ENCODE measurements at places on chromosomes 3 and 15. TPM values are rescaled to one million over a fixed set of nuclear protein-coding genes. Genes with fewer than 3 reads are reported as not detected.
A peak's percentile ranks its signal among the peaks of the same experiment; 100 is the strongest.

DNA sequence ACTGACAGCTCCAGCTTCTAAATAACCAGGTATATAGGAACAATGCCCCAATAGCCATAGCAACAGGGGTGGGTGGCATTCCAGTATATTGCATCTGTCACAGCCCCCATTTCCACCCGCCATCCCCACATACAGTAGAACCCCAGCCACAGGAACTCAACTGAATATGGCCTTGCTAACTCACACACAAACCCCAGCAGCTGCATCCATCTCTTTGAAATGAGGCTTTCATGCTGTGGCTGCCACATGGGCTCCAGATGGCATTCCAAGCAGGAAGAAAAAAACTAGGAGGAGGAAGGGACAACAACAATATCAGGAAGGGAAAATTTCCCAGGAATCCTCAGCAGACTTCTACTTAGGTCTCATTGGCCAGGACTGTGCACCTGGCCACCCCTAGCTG is 54.6 kb downstream of the CCR3 start:
- no peaks in the 10 kb centered on the region for H3K36me3 ChIP-seq
- H3K27ac ChIP-seq = no peak overlapping the region
- peaks cover 22% of the 10 kb centered on the region for H3K4me1 ChIP-seq
- DNase-seq = no peak
- H3K27me3 ChIP-seq = no peaks in the 10 kb centered on the region

DNA sequence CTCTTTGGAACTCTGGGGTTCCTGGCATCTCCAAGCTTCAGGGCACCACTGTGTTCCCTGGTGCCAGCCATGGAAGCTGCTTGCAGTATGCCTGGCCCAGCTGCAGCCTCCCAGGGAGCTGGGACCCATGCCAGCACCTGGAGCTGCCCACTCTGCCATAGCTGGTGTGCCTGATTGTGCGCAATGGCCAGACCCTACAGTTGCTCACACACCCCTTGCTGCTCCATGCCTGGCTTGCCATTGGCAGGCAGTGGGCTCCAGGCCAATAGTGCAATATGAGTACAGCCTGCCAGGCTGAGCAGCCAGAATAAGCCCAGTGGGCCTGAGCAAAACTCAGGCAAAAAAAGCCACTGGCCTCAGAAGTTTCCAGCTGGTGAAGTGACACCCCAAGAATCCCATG is 43.8 kb upstream of the LRRFIP2 start:
- no peak overlapping the region for H3K4me3 ChIP-seq
- no peaks in the 10 kb centered on the region for H3K4me1 ChIP-seq
- no peak for DNase-seq
- no peaks in the 10 kb centered on the region for H3K36me3 ChIP-seq
- no peak overlapping the region for H3K27ac ChIP-seq

DNA sequence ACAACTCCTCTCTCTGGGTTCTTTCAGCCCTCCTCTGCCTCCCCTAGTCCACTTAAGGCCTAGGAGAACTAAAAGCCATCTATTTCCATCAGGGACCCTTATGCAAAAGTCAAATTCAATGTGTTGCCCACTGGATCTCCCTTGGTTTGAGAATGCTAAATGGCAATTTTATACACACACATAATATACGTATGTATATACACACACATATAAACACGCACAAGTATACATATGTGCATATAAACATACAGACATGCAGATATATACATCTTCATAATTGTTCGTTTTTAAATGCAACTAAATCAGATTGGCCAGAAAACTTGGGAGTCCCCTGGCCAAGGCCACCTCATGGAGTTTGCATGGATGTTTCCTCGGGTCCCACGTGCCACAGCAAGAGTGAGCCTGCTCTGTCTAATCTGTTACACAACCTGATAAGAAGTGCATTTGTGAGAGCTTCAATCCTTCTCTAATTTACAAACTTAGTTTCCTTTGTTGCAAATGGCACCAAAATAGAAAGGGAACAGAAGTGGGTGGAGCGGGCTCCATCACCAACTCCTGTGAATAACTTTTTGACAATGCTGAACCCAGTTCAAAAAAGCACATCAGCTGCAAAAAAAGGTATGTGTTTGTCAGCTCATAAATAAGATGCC is 84.2 kb downstream of the FOXP1 start:
- peaks cover 3% of the 10 kb centered on the region for H3K36me3 ChIP-seq
- no peak overlapping the region for H3K27ac ChIP-seq
- DNase-seq = no peak
- peaks cover 8% of the 10 kb centered on the region for H3K4me1 ChIP-seq
- no peaks in the 10 kb centered on the region for H3K27me3 ChIP-seq

GRCh38 chr3:186425788-186426730 is 64.0 kb upstream of the DGKG start:
- H3K27ac ChIP-seq = peak overlapping the region; percentile 66
- H3K27me3 ChIP-seq = no peaks in the 10 kb centered on the region
- DNase-seq = no peak
- peaks cover 5% of the 10 kb centered on the region for H3K4me1 ChIP-seq

GRCh38 chr3:55128225-55128823 is 200.5 kb upstream of the LRTM1 start:
- H3K4me1 ChIP-seq = no peaks in the 10 kb centered on the region
- no peak for DNase-seq
- H3K27ac ChIP-seq = no peak overlapping the region
- no peak overlapping the region for H3K4me3 ChIP-seq

DNA sequence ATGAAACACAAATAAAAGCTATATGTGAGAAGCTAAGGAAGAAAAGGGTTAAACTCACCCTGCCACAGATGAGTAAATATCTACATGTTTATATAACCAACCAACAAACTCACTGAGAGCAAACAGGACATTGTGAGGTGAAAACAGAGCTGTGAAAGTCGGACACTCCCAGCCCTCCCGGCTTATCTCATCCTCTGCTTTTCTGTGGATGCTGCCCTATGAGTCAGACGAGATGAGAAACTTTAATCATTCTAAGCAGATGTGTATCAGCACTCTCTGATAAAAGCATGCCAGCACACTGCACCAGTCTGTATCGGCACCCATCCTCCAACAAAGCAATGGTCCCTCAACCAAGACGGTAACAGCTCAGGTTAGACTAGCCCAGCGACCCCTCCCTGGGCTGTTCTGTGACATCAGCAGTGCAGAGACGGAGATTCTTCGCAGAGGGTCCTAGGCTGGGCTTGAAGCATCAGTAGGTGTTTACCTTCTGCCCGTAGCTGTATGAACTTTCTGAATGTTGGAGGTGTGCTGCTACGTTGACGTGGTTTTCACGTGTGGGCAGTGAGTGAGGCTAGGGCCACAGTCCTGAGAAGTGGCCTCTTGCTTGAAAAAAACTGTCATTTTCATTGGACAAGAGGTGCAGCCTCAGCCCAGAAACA is 119.8 kb upstream of the ALDH1A3 start:
- DNase-seq = no peak
- H3K4me3 ChIP-seq = no peak overlapping the region
- no peaks in the 10 kb centered on the region for H3K27me3 ChIP-seq
- H3K4me1 ChIP-seq = no peaks in the 10 kb centered on the region
- peak overlapping the region; percentile 40 for H3K27ac ChIP-seq
- no peaks in the 10 kb centered on the region for H3K36me3 ChIP-seq

GRCh38 chr3:9301091-9301490 is 51.6 kb upstream of the SRGAP3 start:
- H3K36me3 ChIP-seq = no peaks in the 10 kb centered on the region
- peaks cover 18% of the 10 kb centered on the region for H3K4me1 ChIP-seq
- no peak overlapping the region for H3K4me3 ChIP-seq
- DNase-seq = no peak
- H3K27me3 ChIP-seq = peaks cover 25% of the 10 kb centered on the region

GRCh38 chr3:37183976-37184375 is 9.6 kb upstream of the LRRFIP2 start:
- no peak for DNase-seq
- H3K4me1 ChIP-seq = peaks cover 63% of the 10 kb centered on the region
- no peak overlapping the region for H3K4me3 ChIP-seq
- H3K27ac ChIP-seq = peak overlapping the region; percentile 88
- no peaks in the 10 kb centered on the region for H3K36me3 ChIP-seq

DNA sequence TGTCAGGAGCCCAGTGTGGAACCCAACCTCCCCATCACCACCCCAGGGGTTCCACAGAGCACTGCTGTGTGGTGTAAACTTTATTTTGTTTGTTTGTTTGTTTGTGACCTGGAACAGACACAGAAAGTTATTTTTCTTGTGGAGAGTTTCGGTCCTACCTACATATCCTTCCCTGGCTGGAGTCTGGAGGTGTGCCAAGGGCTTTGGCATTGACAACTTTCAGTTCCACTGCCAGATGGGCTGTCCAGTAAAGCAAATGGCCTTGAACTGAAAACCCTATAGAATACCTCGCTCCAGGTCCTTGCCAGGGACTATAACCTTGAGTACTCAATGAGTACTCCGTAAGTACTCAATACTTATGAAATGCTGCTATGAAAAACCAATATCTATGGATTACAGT is 103.5 kb downstream of the MITF start:
- DNase-seq = no peak
- peaks cover 15% of the 10 kb centered on the region for H3K4me1 ChIP-seq

DNA sequence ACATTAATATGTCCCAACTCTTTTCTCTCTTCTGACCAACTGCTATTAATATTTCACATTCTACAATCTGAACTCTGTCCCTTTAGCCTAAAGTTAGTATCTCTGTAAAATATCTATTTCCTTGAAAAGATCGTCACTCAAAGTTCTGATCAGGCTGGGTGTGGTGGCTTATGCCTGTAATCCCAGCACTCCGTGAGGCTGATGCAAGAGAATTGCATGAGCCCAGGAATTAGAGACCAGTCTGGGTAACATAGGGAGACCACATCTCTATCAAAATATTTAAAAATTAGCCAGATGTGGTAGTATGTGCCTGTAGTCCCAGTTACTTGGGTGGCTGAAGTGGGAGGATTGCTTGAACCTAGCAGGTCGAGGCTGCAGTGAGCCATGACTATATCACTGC is 695.6 kb downstream of the MCTP2 start:
- no peak overlapping the region for H3K4me3 ChIP-seq
- H3K27ac ChIP-seq = no peak overlapping the region
- DNase-seq = no peak
- H3K27me3 ChIP-seq = no peaks in the 10 kb centered on the region

GRCh38 chr3:45785605-45786150 is 10.7 kb downstream of the SLC6A20 start:
- peaks cover 8% of the 10 kb centered on the region for H3K27me3 ChIP-seq
- no peak for DNase-seq
- H3K36me3 ChIP-seq = no peaks in the 10 kb centered on the region
- no peak overlapping the region for H3K27ac ChIP-seq
- H3K4me1 ChIP-seq = no peaks in the 10 kb centered on the region

DNA sequence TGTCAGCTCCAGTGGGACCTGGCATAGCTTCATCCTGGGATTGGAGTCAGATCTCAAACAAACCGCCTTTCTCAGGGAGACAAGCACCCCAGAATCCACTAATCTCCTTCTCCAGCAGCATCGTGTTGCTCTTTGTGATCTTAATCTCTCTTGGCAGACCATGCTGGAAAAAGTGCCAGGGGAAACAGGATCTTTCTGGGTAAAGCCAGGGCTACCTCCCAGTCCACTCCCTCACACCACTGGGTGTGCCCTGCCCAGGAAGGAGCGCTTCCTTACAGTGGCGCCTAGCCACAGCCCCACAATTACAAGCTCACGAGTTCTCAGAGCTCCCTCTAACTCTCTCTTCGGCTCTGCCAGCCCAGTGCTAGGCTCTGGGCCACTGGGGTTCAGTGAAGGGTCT is 32.2 kb downstream of the RPLP1 start:
- H3K27ac ChIP-seq = no peak overlapping the region
- H3K27me3 ChIP-seq = no peaks in the 10 kb centered on the region
- DNase-seq = no peak
- H3K36me3 ChIP-seq = no peaks in the 10 kb centered on the region
- no peaks in the 10 kb centered on the region for H3K4me1 ChIP-seq

Gene NDN
- total RNA-seq = 10.5 TPM

Gene CLSTN2
- 3.8 TPM for total RNA-seq

Gene EIF2A
- 67.7 TPM for total RNA-seq

Gene CMSS1
- total RNA-seq = 10.5 TPM

Gene SEMA6D
- 1.3 TPM for total RNA-seq
